Fibroblast of lung (primary cell): ENCODE measurements at places on chromosomes 2 and 18. TPM values are rescaled to one million over a fixed set of nuclear protein-coding genes. Genes with fewer than 3 reads are reported as not detected.

Gene CDH2
- total RNA-seq: 2.0 and 8.7 TPM in 2 replicates

DNA sequence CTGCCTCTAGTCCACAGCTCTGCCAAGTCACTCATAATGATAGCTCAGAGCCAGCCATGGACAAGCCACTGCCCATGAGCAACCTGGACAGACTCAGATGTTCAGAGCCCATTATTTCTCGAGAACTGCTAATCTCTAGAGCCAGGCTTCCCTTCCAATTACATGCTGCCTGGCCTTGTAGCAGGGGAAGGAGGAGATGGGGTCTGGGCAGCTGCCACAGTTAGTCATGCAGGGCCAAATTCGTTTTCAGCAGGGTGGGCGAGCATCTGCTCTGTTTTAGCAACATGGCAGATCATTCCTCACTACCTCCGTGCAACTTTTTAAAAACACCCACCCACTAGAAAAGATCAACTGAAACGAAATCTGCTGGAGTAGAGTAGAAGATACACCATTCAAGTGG, 141.8 kb downstream of the MYO5B start:
- no peak for DNase-seq
- no peak overlapping the region for H3K4me3 ChIP-seq
- H3K27ac ChIP-seq: no peak overlapping the region
- H3K4me1 ChIP-seq: no peaks in the 10 kb centered on the region
- peaks cover 2% of the 10 kb centered on the region for H3K27me3 ChIP-seq

- no peak overlapping the region for H3K4me3 ChIP-seq
- no peak overlapping the region for H3K27ac ChIP-seq
- H3K27me3 ChIP-seq: no peaks in the 10 kb centered on the region
- H3K4me1 ChIP-seq: peaks cover 10% of the 10 kb centered on the region
Measured at GRCh38 chr2:237150831-237151375, 65.2 kb downstream of the COPS8 start.

Gene LAMA3
- total RNA-seq: 8.5 and 13.2 TPM in 2 replicates

- DNase-seq: no peak
- H3K4me1 ChIP-seq: no peaks in the 10 kb centered on the region
- H3K27me3 ChIP-seq: no peaks in the 10 kb centered on the region
Measured at GRCh38 chr2:62654876-62655359, 50.6 kb upstream of the EHBP1 start.

DNA sequence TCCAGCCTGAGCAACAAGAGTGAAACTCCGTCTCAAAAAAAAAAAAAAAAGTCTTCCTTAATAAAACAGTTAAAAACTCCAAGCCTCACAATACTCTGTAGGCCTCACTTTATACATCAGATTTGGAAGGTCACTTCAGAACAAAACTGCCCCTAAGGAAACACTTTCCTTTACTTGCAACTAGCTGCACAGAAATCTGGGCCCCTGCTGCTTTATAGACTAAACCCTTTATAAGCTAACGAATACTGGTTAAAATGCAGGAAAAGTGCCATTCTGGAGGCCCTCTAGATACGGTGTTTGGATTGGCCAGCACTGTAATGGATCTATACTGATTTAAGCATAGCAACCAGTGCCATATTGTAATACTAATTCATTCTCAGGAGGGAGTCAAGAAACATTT, 1.5 kb downstream of the ABHD1 start:
- H3K27ac ChIP-seq: no peak overlapping the region
- H3K4me3 ChIP-seq: no peak overlapping the region
- H3K27me3 ChIP-seq: peaks cover 19% of the 10 kb centered on the region
- no peaks in the 10 kb centered on the region for H3K4me1 ChIP-seq
- DNase-seq: no peak

Gene AMER3
- total RNA-seq: not detected in 2 replicates

Gene MALT1
- 18.0 and 19.3 TPM in 2 replicates for total RNA-seq
